ENCODE measurements at places on chromosomes 11 and 22.

GRCh38 chr22:41382610-41383009 lies 868 bp downstream of the TEF start:
- no peak for DNase-seq

- peak; percentile 39 for DNase-seq
Observed at GRCh38 chr11:2483426-2483825, 38.6 kb downstream of the KCNQ1 start.

- no peak for DNase-seq
Observed at GRCh38 chr11:45303316-45303715, 17.2 kb upstream of the SYT13 start.

GRCh38 chr22:26391623-26392022 lies 37.4 kb upstream of the ASPHD2 start:
- DNase-seq: no peak

DNA sequence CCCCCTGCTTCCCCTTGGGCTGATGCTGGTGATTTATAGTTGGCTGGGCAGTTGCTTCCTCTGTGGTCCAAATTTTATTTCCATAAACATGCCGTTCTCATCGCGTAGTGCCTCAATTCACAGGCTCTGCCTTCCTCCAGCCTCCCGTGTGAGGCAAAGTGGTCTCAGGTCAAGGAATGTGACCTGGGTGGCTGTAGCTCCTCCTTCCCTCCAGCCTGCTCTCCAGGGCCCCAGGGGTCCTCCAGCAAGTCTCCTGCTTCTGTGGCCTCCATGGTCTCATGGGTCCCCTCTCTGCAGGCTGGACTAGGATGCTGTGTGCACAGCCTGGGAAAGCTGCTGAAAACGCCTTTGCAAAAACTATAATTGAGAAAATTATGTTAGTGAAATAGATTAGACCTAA lies 694.1 kb downstream of the BRD1 start:
- DNase-seq: no peak

- no peak for DNase-seq
Observed at GRCh38 chr11:128888034-128888985, 2.8 kb upstream of the KCNJ5 start.

GRCh38 chr22:46099740-46100139 lies 50.6 kb upstream of the PPARA start:
- DNase-seq: no peak
